CD4-positive, alpha-beta memory T cell (primary cell): ENCODE measurements at places on chromosomes 13 and 19. TPM values are rescaled to one million over a fixed set of nuclear protein-coding genes. Genes with fewer than 3 reads are reported as not detected.

DNA sequence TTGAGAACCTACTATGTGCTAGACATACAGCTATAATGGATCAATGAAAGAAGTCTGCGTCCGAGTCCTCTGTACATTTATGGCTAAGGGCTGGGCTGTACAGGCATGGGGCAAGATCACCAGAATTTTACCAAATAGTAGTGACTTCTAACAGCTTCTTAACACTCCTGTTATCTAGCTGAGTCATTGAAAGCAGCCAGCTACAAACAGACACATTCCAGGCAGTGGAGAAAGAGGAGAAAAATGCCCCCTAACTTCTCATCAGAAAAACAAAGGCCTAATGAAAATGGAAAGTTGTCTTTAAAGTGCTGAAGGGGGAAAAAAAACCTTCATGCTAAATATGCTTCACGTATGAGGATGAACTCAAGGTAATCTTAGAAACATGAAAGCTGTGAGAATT, 14.3 kb upstream of the ZNF667 start:
- H3K36me3 ChIP-seq = no peaks in the 10 kb centered on the region
- H3K4me1 ChIP-seq = no peaks in the 10 kb centered on the region
- H3K4me3 ChIP-seq = no peak overlapping the region
- DNase-seq = no peak
- no peaks in the 10 kb centered on the region for H3K27me3 ChIP-seq

GRCh38 chr19:5935473-5936291, 21.6 kb downstream of the CAPS start:
- no peaks in the 10 kb centered on the region for H3K27me3 ChIP-seq
- H3K4me1 ChIP-seq = no peaks in the 10 kb centered on the region
- H3K27ac ChIP-seq = no peak overlapping the region

DNA sequence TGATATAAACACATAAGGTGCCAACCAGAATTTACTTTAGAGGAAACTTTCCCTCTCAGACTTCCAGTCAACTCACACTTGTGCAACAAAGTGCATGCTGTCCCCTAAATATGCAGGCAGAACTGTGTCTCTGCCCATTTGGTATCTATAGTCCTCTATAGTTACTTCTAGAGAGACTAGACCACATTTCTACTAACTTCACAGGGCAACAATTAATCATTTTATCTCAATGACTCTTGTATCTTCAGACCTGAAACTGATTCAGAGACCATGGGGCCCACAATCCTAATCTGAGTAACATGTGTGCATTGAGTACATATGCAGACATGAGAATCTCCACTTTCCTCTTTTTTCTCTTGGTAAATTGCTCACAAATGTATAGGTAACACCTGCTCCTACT, 158.1 kb downstream of the ZNF486 start:
- DNase-seq = no peak
- no peaks in the 10 kb centered on the region for H3K27me3 ChIP-seq
- H3K4me3 ChIP-seq = no peak overlapping the region
- no peak overlapping the region for H3K27ac ChIP-seq

The PSG4 gene
- total RNA-seq = not detected

GRCh38 chr13:61030445-61030844, 385.2 kb downstream of the PCDH20 start:
- DNase-seq = no peak
- H3K36me3 ChIP-seq = no peaks in the 10 kb centered on the region
- no peaks in the 10 kb centered on the region for H3K4me1 ChIP-seq
- no peak overlapping the region for H3K4me3 ChIP-seq
- no peak overlapping the region for H3K27ac ChIP-seq

DNA sequence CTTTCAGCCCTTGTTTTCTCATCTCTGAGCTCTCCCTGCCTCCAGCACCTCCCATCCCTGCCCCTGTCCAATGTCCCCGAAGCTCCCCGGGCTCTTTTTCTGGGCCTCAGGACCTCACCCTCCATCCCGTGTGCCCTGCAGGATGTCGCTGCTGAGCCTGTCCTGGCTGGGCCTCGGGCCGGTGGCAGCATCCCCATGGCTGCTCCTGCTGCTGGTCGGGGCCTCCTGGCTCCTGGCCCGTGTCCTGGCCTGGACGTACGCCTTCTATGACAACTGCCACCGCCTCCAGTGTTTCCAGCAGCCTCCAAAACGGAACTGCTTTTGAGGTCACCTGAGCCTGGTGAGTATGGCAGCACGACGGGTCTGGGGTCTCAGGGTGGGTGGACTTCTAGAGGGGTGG, 51.1 kb upstream of the CYP4F8 start:
- H3K27me3 ChIP-seq = no peaks in the 10 kb centered on the region
- no peak overlapping the region for H3K4me3 ChIP-seq
- no peaks in the 10 kb centered on the region for H3K4me1 ChIP-seq
- no peaks in the 10 kb centered on the region for H3K36me3 ChIP-seq

DNA sequence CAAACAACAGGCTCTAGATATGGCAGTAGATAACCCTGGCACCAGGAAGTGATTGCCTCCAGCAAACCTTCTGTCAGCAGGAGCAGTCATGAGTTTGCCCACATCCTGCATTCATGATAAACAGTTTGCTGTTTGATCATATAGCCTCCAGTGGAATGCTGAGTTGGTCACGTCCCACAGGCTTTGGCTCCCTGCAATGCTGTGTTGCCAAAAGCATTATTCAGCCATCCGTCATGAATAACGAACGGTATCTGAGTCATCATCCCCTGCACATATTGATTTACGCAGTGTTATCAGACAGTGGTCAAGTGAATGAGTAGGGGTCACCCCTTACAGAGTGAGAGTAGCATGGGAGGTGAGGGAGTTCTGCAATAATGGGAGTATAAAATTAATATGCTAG, 21.9 kb upstream of the ZNF432 start:
- H3K27ac ChIP-seq = no peak overlapping the region
- DNase-seq = no peak
- peaks cover 65% of the 10 kb centered on the region for H3K36me3 ChIP-seq
- H3K27me3 ChIP-seq = no peaks in the 10 kb centered on the region
- no peak overlapping the region for H3K4me3 ChIP-seq
- no peaks in the 10 kb centered on the region for H3K4me1 ChIP-seq

The CGB1 gene
- not detected for total RNA-seq

GRCh38 chr19:46181388-46181779, 33.3 kb downstream of the IGFL2 start:
- H3K27ac ChIP-seq = no peak overlapping the region
- H3K27me3 ChIP-seq = no peaks in the 10 kb centered on the region
- no peaks in the 10 kb centered on the region for H3K4me1 ChIP-seq
- no peak for DNase-seq
- H3K4me3 ChIP-seq = no peak overlapping the region
- H3K36me3 ChIP-seq = no peaks in the 10 kb centered on the region

DNA sequence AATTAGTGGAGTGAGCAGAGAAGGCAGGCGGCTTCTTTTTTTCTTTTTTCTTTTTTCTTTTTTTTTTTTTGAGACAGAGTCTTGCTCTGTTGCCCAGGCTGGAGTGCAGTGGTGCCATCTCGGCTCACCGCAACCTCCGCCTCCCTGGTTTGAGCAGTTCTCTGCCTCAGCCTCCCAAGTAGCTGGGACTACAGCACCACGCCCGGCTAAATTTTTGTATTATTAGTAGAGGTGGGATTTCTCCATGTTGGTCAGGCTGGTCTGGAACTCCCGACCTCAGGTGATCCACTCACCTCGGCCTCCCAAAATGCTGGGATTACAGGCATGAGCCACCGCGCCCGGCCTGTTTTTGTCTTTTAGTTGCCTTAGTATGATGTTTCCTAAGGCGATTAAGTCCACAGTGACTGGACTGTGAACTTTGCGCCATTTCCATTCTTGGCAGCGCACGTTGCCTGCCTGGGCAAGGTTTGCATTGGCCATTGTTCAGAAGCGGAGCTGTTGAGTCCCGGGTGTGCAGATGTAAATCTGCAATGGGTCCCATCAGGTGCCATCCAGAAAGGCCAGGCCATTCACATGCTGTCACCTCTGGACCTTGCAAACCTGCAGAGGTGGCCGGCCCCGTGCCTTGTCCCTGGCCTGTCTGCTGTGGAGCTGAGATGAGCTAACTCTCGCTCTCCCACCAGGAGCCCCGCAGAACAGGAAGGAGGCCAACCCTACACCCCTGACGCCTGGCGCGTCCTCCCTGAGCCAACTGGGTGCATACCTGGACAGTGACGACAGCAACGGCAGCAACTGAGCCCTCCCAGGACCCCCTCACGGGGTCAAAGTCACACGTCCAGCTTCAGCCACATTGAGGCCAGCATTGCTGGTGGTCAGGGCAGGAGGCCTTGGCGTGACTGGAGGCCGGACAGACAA, 10.9 kb upstream of the SHD start:
- no peak overlapping the region for H3K27ac ChIP-seq
- no peak overlapping the region for H3K4me3 ChIP-seq
- H3K4me1 ChIP-seq = peaks cover 7% of the 10 kb centered on the region
- peaks cover 28% of the 10 kb centered on the region for H3K36me3 ChIP-seq
- DNase-seq = no peak
- no peaks in the 10 kb centered on the region for H3K27me3 ChIP-seq

- no peak overlapping the region for H3K27ac ChIP-seq
- DNase-seq = no peak
- no peak overlapping the region for H3K4me3 ChIP-seq
- no peaks in the 10 kb centered on the region for H3K36me3 ChIP-seq
- no peaks in the 10 kb centered on the region for H3K27me3 ChIP-seq
Observed at GRCh38 chr13:67175836-67176459, 54.2 kb downstream of the PCDH9 start.

GRCh38 chr13:98657506-98658085, 80.7 kb upstream of the STK24 start:
- no peak overlapping the region for H3K4me3 ChIP-seq
- no peak overlapping the region for H3K27ac ChIP-seq
- H3K27me3 ChIP-seq = no peaks in the 10 kb centered on the region
- H3K4me1 ChIP-seq = peaks cover 5% of the 10 kb centered on the region
- DNase-seq = no peak

DNA sequence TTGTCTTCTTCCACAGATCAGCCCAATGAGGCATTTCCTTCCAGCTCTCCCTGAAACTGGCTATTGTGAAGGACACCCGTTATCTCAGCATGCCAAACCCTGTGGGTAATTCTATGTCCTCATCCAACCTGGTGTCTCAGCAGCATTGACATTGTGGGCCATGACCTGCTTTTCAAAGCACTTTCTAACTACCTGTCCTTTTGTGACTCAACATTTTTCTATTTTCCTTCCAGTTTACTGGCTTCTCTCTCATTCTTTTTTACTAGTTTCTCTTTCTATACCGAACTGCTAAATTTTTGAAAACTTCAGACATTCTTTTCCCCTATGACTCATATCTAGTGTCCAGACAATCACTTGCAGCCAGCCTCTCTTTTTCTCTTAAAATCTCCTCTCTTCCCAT, 136.4 kb upstream of the HTR2A start:
- H3K27ac ChIP-seq = no peak overlapping the region
- no peaks in the 10 kb centered on the region for H3K36me3 ChIP-seq
- no peak for DNase-seq
- no peak overlapping the region for H3K4me3 ChIP-seq

GRCh38 chr13:39149896-39150295, 111.6 kb downstream of the NHLRC3 start:
- H3K4me1 ChIP-seq = no peaks in the 10 kb centered on the region
- H3K27ac ChIP-seq = no peak overlapping the region
- H3K36me3 ChIP-seq = no peaks in the 10 kb centered on the region
- no peaks in the 10 kb centered on the region for H3K27me3 ChIP-seq

DNA sequence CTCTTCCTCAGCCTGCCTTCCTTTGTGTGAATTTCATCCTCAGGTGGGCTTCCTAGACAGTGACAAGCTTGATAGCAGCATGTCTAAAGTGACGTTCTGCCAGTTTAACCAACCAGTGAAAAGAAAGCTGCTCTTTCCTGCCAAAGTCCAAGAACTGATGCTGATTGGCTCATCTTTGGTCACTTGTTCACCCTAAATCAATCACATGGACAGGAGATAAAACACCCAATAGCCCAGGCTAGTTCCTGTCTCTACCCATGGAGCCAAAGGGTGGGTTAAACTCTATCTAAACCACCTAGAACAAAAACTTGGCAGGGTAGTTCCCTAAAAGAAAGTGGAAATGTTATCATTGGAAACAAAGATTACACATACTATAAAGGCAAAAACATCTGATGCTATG, 50.8 kb downstream of the GPALPP1 start:
- H3K36me3 ChIP-seq = no peaks in the 10 kb centered on the region
- no peaks in the 10 kb centered on the region for H3K4me1 ChIP-seq
- no peaks in the 10 kb centered on the region for H3K27me3 ChIP-seq
- no peak overlapping the region for H3K4me3 ChIP-seq
- DNase-seq = no peak

DNA sequence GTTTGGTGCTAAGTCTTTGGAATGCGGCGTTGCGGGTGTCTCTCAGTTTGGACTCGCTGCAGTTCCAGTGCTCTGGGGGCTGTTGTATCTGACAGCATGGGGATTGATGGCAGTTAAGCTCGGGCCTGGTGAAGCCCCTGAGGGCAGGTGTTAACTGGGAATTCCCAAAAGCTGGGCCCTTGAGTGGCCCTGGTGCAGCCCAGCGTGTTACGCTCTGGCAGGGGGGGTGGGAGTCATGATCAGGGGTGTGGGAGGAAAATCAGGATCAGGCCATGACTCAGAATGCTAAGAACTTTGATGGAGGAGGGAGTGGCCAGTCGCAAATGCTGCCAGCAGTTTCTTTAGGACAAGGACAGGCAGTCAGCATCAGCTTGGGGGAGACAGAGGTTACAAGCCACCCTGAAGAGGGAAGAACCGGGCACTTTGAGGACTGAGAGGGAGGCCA, 19.6 kb downstream of the AP2A1 start:
- peaks cover 26% of the 10 kb centered on the region for H3K36me3 ChIP-seq
- H3K27me3 ChIP-seq = no peaks in the 10 kb centered on the region
- H3K27ac ChIP-seq = no peak overlapping the region
- DNase-seq = no peak
- H3K4me1 ChIP-seq = no peaks in the 10 kb centered on the region
- H3K4me3 ChIP-seq = no peak overlapping the region

DNA sequence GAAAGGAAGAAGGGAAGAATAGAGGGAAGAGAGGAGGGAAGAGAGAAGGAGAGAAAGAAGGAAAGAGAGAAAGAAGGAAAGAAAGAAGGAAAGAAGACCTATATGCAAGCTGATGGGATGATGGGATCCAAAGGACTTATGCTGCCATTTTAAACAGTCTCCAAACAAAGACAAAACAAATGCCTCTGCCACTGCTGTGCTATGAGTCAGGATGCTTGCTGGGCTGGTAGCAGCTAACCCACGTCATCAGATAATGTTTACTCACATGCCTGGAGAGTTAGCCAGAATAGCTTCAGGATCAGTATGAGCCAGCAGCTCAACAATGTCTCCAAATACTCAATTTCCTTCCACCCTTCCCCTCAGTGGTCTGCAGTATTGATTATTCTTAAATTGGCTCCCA, 12.0 kb upstream of the ZNF274 start:
- DNase-seq = no peak
- H3K27ac ChIP-seq = no peak overlapping the region
- H3K4me1 ChIP-seq = no peaks in the 10 kb centered on the region
- H3K36me3 ChIP-seq = no peaks in the 10 kb centered on the region
- no peak overlapping the region for H3K4me3 ChIP-seq
- H3K27me3 ChIP-seq = no peaks in the 10 kb centered on the region

DNA sequence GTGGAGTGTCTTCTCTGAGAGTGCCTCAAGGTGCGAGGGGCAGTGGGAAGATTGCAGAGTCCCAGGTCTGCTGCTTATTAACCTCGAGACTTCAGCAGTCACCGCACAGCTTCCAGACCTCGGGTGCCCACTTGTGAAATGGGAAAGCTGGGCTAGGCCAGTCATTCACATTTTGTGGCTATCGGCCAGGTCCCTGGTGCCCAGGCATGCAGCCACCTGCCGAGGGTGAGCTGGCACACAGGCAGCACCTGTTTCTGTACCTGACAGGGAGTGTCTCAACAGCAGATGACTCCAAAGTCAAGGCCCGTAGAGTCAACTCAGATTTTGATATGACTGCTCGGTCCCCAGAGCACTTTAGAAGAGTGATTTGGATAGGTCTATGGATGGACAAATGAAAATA, 21.9 kb downstream of the UQCRFS1 start:
- no peak for DNase-seq
- no peak overlapping the region for H3K4me3 ChIP-seq
- H3K27ac ChIP-seq = no peak overlapping the region
- H3K27me3 ChIP-seq = no peaks in the 10 kb centered on the region
- no peaks in the 10 kb centered on the region for H3K36me3 ChIP-seq
- H3K4me1 ChIP-seq = no peaks in the 10 kb centered on the region
